ENCODE measurements at places on chromosomes 11 and 22.
A peak's percentile ranks its signal among the peaks of the same experiment; 100 is the strongest.

- DNase-seq = peak; percentile 84
Measured at GRCh38 chr11:64027651-64028397, 7.9 kb upstream of the FLRT1 start.

GRCh38 chr11:117072517-117073461, 25.4 kb downstream of the SIK3 start:
- peak; percentile 68 for DNase-seq

DNA sequence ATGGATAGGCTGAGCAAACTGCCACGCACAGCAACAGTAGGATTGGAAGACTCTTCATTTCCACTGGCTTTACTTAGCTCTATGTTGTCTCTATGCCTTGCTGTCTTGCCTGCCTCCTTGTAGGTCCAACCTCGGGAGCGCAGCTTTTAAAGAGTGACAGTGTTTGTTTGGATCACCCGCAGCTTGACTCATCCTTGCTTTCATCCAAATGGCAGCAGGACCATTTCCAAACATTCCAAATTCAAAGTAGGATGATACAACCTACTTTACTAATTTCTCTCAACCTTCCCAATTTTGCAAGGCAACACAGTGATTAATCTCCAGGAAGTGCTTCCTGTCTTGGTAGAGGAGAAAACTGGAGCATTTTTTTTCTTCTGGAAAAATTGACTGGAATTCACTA, at the start of gene MMP3:
Gene MMP3 (minus strand): TSS at position 121 of the 400 bp plus-strand sequence. CDS start 63 bp downstream, at position 58.
- DNase-seq = no peak

GRCh38 chr11:115873813-115874212, 369.6 kb upstream of the CADM1 start:
- DNase-seq = peak; percentile 55

GRCh38 chr22:26789951-26790350, 132.6 kb downstream of the MIAT start:
- no peak for DNase-seq

DNA sequence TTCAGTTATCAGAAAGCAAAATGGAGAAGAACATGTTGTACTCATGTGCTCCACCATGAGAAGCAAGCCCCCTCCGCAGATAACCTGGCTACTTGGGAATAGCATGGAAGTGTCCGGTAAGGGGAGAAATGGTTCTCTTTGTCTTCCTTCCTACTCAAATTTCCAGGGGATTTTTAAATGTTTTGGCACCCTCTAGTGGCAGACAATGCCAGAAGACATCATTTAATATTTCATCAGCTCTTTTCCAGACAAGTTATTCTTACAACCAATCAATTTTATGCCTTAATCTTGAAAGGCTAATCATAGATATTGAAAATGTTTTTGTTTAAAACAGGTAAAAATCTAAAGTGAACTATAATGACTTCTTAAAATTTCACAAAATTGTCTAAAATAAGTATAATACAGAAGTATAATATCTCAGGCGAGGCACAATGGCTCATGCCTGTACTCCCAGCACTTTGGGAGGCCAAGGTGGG, 15.7 kb downstream of the CRTAM start:
- peak; percentile 90 for DNase-seq

DNA sequence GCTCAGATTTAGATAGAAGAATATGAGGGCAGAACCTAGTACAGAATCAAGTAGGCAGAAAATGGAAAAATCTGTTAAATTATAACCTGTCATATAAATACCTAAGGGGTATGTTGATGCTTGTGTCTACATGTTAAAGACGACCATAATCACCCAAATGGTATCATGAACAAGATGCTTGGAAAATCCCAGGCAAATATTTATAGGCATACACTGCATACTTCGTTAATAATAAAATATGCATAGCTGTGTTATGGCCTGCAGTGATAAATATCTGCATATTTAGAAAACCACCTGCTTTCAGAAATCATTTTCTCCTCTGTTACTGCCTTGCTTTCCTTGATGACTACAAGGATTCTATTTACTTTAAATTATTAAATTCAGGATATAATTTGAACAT, 18.9 kb upstream of the DDX10 start:
- no peak for DNase-seq

DNA sequence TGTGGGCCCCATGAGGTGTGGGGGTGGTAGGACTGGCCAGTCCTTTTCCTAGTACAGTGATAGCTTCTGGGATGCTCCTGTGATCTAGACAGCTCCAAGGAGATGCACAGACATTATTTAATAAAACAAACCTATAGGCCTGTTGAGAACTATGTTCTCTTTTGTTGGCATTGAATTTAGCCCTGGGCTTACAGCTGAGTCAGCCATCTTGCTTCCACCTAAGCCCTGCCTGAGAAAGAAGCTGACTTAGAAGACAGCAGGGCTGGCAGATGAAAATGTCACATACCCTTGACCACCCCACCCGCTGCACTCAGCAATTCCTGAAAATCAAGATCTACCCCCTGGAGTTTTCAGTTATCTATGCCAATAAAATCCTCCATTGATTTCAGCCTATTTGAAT, 353.2 kb downstream of the CADM1 start:
- DNase-seq = no peak

DNA sequence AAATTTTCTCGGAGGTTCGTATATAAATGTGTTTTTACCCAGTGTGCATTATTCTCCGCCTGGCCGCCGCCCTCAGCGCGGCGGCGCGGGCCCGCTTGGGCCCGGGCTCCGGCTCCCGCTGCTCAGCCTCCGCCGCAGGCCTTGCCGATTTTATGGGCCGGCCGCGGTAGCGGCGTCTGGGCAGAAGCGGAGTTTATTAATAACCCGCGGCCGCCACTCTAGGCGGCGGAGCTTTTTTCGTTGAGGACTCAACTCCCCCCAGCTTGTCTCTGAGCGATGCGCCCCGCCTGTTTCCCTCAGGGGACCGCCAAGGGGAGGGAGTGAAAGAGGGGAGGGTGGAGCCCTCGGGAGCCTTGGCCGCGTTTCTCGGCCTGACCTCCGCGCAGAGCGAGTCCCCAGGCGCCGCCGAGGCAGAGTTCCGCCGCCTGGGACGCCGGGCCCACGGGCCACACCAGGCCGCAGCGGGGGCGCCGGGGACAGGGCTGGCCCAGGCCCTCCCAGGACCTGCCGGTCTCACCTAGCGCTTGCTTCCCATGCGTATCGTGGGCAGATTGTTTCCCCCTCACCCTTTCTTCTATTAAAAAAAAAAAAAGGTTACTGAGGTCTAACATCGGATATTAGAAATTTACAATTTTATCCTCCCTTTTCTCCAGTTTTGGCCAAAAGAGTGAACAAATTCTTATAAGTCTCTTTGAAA, 399 bp downstream of the ZNF143 start:
- peak; percentile 85 for DNase-seq

GRCh38 chr11:123174196-123175183, 20.6 kb downstream of the CLMP start:
- DNase-seq = no peak

DNA sequence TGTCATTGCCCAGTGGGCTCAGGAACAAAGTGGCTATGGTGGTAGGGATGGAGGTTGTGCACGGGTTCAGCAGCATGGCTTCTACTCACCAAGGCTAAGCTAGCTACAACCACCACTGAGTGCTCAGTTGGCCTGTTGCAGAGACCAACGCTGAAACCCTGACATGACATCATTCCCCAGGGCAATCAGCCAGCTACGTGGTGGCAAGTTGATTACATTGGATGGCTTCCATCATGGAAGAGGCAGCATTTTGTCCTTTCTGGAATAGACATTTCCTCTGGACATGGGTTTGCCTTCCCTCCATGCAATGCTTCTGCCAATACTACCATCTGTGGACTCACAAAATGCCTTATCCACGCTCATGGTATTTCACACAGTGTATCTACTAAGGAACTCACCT, 634.3 kb downstream of the OPCML start:
- no peak for DNase-seq

Measured in suppressor macrophage (primary cell).